Astrocyte of the hippocampus (primary cell): ENCODE measurements at places on chromosomes 7 and 10.

GRCh38 chr7:97005183-97006054 lies at the start of gene DLX6:
Gene DLX6 (plus strand): TSS chr7:97005553. CDS start chr7:97005978, 425 bp downstream.
- DNase-seq = no peak

- no peak for DNase-seq
These were observed 123.6 kb downstream of the UBE2H start for GRCh38 chr7:129828989-129829736.

GRCh38 chr7:36227223-36227622 lies 74.2 kb downstream of the EEPD1 start:
- peak; percentile 70 for DNase-seq

DNA sequence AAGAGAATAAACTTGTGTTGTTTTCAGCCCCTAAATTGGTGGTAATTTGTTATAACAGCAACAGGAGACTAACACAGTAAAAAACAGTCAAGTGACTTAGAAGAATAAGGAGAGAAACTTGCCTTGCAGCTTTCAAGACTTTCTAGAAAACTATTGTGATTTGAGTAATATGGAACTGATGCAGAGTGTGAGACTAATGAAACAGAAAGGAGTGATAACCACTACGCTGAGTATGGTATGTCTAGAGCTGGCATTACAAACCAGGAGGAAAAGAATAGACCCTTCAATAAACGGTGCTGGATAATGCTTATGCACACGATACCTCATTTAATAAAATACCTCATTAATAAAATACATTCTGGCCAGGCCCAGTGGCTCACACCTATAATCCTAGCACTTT lies 99.9 kb downstream of the CREM start:
- no peak for DNase-seq

DNA sequence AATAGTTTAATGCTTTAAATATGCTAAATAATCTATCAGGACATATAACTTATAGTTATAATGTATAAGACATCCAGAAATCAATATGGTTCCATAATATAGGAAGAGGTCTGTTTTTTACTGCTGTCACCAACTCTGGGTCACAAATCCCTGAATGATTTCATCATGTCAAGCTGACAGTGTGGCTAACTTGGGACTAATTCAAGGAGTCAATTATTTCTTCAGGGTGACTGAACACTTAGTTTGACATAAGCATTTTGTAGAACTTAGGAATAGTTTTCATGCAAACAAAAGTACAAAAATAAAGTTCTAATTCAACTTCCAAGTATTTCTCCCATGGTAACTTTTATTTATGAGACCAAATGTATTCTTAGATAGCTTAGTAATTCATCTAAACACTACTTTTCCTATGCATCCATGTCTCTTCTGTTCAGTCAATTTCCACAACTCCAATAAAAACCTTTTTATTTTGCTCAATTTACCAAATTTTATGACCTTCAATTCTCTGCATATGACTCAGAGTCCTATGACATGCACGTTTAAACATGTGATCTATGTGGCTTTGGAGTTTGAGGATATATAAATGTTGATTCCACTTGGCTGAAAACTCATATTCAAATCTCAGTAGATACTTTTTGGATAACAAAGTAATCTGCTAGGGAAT lies 40.3 kb upstream of the GNAT3 start:
- DNase-seq = no peak

DNA sequence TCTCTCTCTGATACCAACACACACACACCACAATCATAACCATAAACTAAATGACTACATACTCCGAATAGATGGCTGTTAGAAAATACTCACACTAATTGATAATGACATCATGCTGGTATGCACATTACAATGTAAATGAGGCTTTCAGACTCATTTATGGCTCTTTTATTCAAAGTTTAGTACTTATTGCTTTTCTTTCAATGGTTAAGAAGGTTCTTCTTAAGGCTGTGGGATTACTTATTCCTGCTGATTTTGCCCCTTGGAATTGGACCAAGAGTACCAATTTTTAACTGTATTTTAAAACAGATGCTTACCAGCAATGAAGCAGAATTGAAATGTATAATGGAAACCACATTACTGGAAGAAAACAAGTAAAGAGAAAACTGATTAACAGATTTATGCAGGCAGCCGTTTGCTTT lies 20.6 kb upstream of the CABCOCO1 start:
- DNase-seq = peak; percentile 42

DNA sequence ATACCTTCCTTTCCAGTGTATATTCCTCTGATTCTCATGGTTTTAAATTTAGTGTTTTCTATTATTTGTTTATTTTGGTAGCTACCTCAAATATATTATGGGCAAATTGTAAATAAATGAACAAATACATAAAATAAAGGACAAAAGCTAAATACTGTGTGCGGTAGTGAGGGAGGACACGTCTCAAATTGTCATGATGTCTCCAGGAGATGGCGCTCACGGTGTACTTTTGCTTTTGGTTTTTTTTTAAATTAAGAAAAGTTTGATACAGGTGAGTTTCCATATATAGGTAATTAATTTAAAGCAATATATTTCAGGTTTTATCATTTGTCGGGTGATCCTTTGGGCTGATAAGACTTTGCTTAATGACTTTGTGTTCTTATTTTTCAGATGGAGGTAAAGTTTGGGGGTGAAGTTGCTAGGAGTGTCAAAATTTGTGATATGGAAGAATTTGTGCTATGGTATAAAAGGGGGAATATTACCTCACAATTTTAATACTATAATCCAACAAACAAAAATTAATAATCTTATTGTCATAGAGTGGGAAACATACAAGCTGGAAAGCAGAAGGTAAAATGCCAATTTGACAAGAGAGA lies 68.4 kb upstream of the TMEM229A start:
- peak; percentile 26 for DNase-seq

DNA sequence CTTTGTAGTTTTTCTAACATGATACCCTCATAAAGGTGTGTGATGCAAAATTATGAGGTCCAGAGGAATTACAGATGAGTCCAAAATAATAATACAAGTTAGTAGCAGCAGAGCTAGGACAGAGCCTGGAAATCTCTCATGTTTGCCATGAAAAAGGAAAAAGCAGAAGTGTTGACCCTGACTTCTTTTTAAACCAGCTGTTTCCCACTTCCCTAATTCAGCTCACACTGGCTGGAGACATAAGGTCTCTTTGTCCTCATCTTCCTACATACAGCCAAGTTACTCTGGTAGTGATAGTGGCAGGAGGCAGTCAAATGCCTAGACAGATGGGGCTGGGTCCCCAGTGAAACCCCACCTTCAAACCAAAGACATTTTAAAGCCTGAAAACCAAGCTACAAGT lies 269.2 kb downstream of the C7orf25 start:
- no peak for DNase-seq

GRCh38 chr10:49277973-49278372 lies 21.0 kb upstream of the C10orf71 start:
- no peak for DNase-seq

DNA sequence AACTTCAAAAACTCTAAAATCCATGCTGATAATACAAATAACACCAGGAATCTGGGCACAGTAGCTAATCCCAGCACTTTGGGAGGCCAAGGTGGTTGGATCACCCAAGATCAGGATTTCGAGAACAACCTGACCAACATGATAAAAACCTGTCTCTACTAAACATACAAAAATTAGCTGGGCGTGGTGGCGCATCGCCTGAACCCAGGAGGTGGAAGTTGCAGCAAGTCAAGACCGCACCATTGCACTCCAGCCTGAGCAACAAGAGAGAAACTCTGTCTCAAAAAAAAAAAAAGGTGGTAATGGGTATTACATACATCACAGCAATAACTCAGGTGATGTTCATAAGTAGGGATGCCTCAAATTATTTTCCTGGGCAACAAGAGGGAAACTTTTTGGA lies 315.0 kb upstream of the MEOX2 start:
- no peak for DNase-seq

- DNase-seq = no peak
These were observed 22.0 kb upstream of the CUX1 start for GRCh38 chr7:101795461-101795860.

DNA sequence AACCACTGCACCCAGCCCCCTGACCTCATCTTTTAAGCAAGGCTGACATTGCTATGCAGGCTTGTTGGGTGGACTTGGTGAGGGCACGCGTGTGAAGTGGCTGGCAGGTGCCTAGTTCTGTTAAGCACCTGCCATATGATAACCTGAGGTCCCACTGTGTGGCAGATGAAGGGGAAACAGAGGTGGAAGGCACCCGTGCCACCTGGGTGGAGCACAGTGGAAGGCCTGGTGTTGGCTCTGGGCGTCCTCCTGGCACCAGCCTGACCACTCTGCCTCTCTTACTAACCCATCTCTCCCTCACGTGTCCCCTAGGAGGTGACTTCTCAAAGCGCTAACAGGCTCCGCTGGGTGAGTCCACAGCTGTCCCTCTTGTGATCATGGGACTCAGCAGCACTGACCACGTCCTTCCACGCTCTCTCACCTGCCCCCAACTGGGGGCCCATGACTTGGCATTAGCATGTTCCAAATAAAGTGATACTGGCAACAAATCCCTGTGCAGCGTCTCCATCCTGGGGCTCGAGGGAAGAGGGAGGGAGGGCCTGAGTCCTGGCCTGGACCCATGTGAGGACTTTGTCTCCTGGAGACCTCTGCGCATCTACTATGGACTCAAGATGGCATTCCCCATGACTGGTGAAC lies 4.6 kb upstream of the ZNF862 start:
- DNase-seq = no peak

GRCh38 chr7:22386865-22387264 lies 29.9 kb upstream of the RAPGEF5 start:
- no peak for DNase-seq

GRCh38 chr7:115269486-115269885 lies 347.6 kb downstream of the MDFIC start:
- no peak for DNase-seq

DNA sequence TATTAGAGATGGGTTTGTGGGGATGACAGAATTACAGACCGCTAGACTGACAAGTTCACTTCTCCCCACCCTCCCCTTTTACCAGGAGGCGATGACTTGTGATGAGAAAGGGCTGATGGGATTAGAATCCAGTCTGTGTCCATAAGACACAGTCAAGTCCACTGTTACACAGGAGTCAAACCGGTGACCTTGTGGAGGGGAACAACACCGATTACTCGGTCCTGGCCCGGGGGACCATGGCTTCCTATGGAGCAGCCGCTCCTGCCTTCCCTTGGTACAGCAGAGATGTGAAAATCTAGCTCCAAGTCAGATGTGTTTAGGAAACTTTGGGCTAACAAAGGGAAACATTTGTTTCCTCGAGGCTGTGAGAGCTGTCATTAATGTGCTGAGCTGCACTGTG lies 105.5 kb downstream of the ACTR3B start:
- DNase-seq = no peak

DNA sequence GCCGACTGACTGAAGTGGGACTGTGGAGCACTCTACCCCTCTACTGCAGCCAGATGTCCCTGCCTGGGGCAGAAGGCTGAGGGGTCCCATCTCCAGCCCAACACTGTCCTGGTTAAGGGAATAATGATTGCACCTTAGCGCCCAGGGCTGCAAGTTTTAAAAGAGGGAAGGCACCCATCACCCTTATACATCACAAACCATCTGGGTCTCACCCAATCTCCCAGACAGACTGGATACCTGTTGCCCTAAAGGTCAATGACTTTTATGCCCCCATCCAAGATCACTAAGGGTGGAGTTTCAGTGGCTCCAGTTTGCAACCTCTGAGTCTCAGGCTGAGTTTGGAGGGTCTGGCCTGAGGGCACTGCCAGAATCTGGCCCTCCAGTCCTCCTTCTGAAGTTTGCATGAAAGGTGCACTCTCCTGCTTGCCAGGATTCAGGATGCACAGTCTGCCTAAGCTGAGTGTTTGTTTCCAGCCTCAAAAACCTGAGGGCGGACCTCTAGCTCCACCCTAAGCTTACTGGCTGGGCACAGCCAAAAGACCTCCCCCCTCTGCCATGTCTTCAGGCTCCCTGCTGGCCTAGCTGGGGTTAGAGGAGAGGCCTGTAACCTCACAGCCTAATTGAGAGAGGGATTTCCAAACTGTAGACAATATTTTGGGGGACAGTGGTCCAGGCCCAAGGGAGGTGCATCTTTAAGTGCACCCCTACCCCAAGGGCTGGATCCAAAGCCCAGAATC lies 2.5 kb upstream of the EMX2 start:
- peak; percentile 49 for DNase-seq

DNA sequence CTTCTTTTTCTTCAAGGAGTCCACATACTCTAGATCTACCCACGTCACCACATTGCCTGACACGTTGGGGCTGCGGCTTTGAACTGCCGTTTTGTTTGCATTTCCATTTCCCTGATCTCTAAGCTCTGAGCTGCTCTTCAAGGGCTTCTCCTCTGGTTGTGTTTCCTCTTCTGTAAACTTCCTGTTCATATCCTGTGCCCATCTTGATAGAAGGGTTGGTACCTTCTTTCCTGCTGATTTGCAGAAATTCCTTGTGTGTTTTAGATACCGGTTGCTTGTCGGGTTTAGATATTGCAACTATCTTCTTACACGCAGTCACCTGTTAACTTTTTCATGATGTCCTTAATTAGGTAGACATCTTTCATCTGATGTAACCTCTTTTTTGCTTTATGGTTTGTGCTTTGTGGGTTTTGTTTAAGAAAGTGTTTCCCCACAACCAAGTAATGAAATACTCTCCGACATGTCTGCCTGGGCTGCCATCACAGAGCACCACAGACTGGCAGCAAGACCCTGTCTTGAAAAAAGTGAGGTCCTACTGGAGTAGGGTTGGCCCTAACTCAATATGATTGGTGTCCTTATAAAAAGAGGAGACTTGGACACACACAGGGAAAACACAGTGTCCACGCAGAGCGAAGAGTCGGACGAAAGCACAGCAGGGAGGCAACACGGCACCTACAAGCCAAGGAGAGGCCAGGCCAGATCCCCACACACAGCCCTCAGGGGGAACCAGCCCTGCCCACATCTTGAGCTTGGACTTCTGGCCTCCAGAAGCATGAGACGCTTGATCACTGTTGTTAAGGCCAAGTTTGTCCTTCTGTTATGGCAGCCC lies 99.1 kb upstream of the PDGFA start:
- no peak for DNase-seq

DNA sequence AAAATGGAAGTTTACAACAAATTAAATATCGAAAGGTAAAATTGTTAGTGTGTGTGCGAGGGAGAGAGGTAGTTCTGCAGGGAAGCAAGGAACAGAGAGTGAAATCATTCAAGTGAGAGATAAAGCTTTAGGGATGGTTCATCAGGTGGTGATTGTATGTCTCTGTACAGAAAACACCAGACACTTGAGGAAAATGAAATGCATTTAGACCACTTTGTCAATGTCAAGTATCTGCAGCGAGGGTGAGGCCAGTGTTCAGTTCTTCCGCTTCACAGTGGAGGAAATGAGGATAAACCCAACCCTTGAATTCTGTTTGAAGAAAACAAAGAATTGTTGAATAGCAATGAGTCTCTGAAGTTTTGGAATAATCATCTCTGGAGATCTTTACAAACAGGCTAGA lies 14.4 kb upstream of the ITGB1 start:
- no peak for DNase-seq
